ENCODE measurements at places on chromosomes 1 and 21.

- no peak for DNase-seq
These were observed 106.6 kb downstream of the NPHP4 start for GRCh38 chr1:5885471-5886139.

- DNase-seq = peak; percentile 30
These were observed 61.5 kb downstream of the CD58 start for GRCh38 chr1:116508984-116509980.

- no peak for DNase-seq
These were observed at the start of gene FCAMR for GRCh38 chr1:206970446-206970845. Gene FCAMR, minus strand, starts transcription at chr1:206970460. Its CDS starts 335 bp downstream, at chr1:206970125.

- no peak for DNase-seq
These were observed 135.5 kb upstream of the ERRFI1 start for GRCh38 chr1:8161546-8162105.

- peak; percentile 44 for DNase-seq
These were observed 90.5 kb downstream of the EDEM3 start for GRCh38 chr1:184664042-184664660.

GRCh38 chr21:28971171-28971570 is 21.5 kb downstream of the LTN1 start:
- DNase-seq = no peak

GRCh38 chr1:37482004-37482785 is 7.8 kb downstream of the ZC3H12A start:
- no peak for DNase-seq

DNA sequence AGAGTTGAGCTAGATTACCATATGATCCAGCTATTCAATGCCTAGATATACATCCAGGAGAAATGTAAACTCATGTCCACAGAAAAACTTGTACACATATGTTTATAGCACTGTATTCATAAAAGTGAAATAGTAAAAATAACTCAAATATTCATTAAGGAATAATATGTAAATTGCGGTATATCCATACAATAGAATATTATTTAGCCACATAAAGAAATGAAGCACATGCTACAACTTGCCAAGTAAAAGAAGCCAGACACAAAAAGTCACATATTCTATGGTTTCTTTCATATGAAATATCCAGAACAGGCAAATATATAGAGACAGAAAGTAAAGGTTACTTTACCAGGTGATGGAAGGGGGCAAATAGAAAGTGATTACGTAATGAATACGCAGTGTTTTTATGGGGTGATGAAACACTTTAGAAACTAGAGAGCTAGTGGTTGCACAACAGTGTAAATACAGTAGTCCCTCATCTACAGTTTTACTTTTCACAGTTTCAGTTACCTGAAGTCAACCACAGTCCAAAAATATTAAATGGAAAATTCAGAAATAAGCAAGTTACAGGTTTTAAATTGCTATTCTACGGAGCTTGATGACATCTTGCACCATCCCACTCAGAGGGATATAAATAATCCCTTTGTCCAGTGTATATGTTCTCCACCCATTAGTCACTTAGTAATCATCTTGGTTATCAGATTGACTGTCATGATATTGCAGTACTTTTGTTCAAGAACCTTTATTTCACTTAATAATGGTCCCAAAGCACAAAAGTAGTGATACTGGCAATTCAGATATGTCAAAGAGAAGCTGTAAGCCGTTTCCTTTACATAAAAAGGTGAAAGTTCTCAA is 62.3 kb downstream of the ZNF644 start:
- DNase-seq = no peak

GRCh38 chr1:228073857-228074545 is 8.5 kb upstream of the ARF1 start:
- no peak for DNase-seq

DNA sequence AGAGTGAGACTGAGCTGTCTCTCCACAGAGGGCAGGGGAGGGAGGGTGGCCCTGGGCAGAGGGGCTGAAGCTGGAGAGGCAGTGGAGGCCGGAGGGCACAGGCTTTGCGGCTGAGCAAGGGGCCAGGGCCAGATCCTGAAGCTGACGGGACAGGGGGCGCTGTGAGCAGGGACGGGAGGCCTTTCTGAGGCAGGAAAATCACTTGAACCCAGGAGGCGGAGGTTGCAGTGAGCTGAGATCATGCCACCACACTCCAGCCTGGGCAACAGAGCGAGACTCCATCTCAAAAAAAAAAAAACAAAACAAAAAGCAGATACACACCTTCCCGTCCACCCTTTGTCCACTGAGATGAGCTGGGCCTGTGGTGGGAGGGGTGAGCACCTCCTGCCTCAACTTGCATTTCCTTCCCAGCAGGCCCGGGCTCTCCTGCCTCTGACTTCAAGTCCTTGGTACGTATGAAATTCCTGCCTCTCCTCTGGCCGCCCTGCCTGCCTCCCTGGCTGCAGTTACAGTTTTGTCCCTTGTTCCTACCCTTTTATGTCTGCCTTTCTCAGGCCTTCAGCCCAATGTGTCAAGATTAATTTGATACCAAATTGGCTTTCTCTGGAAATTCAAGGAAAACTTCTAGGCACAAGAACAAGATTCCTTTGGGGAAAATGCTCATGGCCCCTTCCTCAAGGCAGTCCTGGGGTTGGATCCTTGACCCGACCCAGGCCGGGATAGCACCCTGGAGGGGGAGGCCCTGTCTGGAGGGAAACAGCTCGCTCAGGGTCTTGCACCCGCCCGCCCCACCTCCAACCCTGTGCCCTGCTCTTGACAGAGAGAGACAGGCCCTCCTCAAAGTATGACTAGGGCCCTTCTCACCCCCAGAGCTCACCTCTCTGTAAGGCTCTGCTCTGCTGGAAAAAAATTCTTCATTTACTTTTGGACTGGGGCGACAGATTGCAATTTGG is 11.2 kb upstream of the ADAMTSL4 start:
- DNase-seq = no peak

DNA sequence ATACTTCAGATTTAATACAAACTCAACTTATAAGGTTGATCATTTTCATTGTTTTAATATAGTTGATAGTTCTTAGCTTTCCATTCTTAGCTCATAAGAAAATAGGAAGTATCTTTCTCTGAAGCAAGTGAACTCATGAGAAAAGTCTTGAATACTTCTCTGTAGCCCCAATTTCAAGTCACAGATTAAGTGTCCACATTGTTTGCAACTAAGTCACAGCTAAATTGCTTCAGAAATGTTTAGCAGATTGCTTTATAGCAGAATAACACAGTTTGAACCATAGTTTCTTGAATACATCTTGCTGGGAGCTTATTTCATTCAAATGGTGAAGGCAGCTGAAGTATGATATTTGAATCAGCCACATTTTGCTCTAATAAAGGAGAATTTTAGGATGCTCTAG is 10.6 kb upstream of the PKN2 start:
- DNase-seq = no peak

GRCh38 chr1:101075926-101076325 is 50.3 kb upstream of the DPH5 start:
- no peak for DNase-seq

DNA sequence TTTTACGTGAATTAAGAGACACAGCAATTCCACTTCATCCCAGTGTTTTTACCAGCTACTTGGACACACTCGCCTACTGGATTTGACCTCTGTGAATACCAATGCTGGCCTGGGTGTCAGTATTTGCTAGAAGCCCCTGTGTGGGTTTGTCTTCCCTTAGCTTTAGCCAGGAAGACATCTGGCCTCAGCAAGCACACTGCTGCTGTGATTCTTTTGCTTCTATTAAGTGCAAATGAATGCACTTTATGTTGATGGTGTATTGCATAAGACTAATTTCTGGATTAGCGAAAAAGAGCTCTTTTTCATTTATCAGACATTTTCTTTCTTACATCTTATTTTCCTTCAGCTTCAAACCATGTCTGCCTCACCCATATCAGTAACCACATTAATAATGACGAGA is 140.0 kb downstream of the CHRM3 start:
- DNase-seq = no peak

GRCh38 chr1:212070720-212071302 is 35.3 kb downstream of the DTL start:
- DNase-seq = no peak

GRCh38 chr1:67717876-67718275 is 32.9 kb downstream of the GADD45A start:
- no peak for DNase-seq

DNA sequence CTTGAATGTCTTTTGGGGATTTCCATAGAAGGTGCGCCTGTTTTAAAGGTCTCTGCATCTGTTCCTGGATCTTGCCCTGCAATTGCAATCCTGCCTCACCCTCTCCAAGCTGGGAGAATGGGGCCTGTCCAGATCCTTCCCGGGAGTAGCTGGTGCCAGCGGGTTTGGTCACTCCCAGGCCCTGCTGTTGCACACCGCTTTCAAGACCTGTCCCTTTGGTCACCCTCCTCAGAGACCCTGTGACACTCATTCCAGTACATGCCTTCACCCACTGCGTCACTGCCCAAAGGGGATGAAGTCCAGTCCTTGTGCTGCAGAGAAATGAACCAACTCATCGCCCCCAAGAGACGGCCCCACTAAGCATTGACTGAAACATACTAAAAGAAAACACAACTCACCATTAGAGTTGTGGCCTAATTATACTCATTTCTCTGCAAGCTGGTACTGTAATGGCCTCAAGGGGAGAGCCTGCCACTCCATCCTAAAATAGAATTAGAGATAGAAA is 1.9 kb upstream of the IRF2BP2 start:
- no peak for DNase-seq

DNA sequence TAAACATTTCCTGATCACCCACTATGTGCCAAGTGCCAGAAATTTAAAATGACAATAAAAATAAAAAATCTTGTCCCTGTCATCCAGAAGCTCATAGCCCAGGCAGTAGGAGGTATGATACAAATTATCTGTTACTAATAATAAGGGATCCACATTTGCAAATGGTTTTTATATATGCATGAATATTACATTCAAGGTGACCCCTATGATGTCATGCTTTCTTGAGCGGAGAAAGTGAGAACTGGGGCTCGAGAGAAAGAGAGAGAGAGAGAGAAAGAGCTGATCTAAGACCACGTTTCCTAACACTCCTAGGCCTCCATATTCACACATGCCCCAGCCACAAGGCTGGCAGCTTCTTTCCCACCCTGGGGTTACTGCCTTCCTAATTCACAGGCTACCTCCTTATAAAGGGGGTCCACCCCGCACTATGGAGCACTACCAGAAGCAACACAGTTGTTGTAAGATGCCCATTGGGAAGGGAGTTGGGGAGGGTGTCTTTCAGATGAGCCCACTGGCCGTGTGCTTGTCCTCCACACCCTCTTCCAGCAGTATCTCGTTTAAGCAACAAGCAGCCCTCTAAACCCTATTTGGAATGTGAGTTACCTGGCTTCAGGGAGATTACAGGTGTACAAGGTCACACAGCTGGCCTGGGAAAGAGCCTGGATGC is 28.8 kb upstream of the LRRN2 start:
- no peak for DNase-seq

DNA sequence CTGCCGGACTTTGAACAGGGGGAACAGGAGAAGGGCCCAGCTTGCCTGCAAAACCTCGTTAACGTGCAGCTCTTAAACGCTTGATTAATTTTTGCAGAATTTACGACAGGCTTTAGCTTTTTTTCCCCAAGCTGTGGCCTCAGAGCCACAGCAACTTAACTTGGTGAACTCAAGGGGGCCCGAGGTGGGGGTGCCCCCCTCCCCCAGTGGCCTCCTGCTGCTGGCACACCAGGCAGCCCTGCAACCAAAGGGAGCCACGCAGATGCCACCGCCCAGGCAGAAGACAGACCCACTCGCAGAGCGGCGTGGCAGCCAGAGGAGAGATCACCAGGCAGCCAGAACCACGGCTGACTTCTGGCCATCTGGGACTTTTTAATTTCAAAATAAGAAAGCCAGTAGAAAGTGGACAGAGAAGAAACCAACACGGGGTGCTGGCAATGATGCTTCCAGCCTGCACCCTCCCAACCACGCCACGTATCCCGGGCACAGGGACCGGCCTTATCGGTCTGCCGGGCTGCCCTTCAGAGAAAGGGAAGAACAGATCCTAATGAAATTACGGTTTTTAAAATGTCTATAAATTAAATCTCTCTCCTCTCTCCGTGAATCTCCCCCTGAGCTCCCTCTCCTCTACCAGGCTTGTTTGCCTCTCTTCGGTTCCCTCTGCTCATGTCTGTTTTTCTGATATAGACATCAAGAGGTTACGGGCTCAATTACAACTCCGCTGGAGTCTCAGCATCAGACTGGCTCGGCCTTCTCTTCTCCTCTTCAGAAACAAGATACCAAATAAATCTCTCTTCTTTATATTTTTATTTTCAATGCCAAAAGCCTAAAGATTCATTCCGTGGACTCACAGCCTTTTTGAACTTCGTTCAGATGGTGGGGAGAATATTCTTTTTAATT is 6.4 kb downstream of the CASZ1 start:
- no peak for DNase-seq

- no peak for DNase-seq
These were observed 15.6 kb downstream of the NTRK1 start for GRCh38 chr1:156876281-156876680.

DNA sequence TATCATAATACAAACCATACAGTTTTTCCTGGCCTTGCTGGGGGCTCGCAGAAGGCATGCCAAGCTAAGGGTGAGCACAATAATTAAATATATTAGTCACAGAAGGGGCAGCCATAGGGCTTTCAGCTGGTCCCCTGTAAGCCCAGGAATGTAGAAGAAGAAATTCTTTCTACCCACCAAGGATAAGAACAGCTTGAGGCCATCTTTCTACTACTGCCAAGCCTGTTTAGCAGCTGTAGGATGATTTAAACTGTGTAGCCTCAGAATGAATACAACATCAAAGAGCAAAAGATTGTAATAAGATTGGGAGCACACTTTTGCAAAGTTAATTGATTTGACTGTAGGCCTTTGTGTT is 171.5 kb downstream of the LRRC7 start:
- DNase-seq = no peak

Measured in activated T-cell treated with anti-CD3 and anti-CD28 coated beads for 48 hours (primary cell).